ENCODE measurements at places on chromosomes 13 and 19. TPM values are rescaled to one million over a fixed set of nuclear protein-coding genes. Genes with fewer than 3 reads are reported as not detected.

OR7C1 gene
- total RNA-seq, result not detected

PRRG2 gene
- total RNA-seq, result 0.75 TPM

ZNF497 gene
- total RNA-seq, result 0.89 TPM

TLE6 gene
- 0.33 TPM for total RNA-seq

PGLYRP1 gene
- not detected for total RNA-seq

CDX2 gene
- not detected for total RNA-seq

JSRP1 gene
- total RNA-seq, result not detected
